SW480 (cell line): ENCODE measurements at places on chromosomes 16 and 17.

DNA sequence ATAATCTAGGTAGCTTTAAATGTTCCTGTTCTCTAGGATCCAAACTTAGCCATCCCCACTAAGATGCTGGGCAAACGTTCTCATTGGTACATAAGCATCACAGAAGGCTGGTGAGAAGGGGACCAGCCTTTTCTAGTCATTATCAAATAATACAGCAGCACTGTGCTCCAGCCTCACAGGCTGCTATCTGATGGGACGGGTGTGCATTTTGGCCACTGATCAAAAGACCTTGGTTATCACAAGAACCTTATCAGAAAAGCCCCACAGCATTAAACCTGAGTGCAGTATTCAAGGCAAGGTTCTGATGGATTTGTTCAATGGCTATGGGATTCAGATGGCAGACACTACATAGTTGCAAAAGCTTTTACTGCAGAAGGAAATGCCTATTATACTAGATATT, 19.1 kb upstream of the KPNB1 start:
- no peak for DNase-seq

- no peak for DNase-seq
Observed at GRCh38 chr17:40552806-40553693, 12.2 kb downstream of the CCR7 start.

DNA sequence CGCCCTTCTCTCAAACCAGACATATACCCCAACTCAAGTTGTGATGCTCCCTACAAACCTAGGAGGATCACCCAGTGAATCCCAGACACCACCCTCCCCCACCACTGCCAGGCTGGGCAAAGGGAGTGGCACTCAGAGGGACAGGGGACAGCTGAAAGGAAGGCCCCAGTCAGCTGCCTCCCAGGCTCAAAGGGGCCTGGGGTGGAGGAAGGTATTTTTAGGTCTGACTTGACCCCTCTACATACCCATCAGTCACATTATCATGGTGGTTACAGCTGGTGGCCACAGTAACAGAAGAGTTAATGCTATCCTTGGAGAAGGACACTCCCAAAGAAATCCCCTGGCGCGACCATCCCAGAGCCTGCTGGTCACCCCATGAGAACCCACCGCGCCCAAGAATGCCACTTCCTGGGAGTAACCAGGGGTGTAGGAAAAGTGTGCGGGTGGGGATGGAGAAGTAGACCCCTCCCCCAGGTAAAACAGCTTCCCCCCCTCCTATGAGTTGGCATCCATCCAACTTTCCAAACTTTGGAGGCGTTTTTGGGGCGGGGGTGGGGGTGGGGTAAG, 1.1 kb downstream of the CACNB1 start:
- DNase-seq, result no peak

- DNase-seq, result no peak
Observed at GRCh38 chr16:12021578-12022253, 45.2 kb downstream of the SNX29 start.

DNA sequence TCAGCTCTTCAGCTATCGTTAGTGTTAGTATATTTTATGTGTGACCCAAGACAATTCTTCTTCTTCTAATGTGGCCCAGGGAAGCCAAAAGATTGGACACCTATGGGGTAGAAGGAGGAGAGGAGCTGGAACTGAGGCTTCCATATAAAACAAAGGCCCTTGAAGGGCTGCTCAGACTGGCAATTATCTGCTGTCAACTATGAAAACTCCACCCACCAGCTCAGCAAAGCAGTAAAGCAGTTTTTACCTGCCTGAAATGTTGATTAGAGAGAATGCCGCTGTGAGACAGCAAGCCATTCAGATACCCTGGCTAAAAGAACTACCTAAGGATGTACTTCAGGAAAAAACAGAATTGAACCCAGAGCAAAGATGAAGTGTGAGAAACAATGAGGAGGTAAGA, 45.9 kb upstream of the GNAO1 start:
- DNase-seq, result no peak

GRCh38 chr17:29949696-29950095, 8.3 kb downstream of the EFCAB5 start:
- DNase-seq, result no peak

- no peak for DNase-seq
Observed at GRCh38 chr17:59778996-59779395, 71.5 kb downstream of the VMP1 start.

DNA sequence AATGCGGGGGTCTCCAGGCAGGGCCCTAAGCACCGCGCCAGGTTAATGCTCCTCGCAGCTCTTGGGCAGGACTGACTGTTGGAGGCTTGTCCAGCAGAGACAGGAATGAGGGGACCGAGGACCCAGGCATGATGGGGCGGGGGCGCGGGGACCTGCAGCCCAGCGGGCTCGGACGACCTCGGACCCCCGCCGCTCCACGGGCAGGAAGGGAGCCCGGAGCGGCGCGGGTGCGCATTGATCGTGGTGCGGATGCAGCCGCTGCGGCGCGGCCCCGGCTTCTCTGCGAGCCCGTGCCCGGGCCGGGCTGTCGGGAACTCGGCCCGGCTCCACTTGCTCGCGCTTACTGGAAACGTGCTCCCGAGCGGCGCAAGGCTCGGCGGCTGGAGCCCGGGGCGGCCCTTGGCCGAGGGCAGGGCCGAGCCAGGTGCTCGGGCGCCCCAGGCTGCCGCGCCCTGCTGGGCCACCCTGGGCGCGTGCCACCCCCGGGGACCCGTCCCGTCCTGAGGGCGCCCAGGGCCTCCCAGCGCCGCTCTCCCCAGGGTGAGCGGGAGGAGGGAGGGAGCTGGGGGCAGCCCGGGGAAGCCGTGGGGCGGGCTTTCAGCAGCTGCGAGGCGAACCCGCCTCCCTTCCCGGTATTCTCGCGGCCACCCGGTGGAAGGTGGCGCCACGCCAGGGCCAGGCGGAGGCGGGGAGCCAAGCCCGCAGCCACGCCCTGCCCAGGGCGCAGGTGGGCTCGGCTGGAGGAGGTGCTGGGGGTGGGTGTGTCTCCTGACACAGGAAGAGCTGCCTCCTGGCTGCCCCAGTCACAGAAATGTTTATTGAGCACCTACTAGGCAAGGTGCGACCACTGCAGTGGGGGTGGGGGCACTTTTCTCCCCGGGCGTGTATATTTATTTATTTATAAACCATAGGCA, 45.9 kb downstream of the SOCS3 start:
- DNase-seq, result peak; percentile 92

- DNase-seq, result peak; percentile 69
Observed at GRCh38 chr16:57377080-57377841, 5.0 kb downstream of the CX3CL1 start.

DNA sequence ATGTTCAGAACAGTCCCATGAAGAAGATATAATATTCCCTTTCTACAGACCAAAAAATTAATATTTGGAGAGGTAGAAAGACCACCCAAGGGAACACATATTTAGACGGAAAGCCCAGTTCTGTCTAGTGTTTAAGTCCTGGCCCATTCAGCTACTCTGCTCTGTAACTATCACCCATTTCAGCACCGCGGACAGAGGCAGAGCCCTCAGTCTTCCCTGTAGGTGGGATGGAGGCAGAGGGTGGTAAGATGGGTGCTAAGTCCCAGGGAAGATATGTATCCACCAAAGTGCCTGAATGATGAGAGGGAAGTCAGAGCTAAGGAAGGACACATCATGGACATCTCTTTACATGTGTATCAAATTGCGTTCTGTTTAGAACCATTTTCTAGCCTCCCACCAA, 27.8 kb upstream of the C16orf78 start:
- no peak for DNase-seq

DNA sequence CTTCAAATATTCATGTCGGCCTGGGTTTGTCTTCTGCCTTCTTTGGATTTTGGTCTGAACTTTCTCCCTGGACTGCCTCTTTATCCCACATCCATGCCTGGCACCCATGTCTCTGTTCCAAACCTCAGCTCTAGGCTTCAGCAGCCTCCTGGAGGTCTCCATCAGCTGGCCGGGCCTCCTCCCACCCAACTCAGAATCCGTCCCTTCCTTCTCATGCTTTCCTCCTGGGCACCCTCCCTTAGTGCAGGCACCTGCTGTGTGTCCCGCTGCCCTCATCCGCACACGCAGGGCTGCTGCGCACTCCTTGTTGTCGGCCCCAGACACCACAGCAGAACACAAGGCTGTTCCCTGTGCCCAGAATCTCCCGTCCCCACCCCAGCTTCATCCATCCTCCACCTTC, 14.0 kb downstream of the LDHD start:
- no peak for DNase-seq

DNA sequence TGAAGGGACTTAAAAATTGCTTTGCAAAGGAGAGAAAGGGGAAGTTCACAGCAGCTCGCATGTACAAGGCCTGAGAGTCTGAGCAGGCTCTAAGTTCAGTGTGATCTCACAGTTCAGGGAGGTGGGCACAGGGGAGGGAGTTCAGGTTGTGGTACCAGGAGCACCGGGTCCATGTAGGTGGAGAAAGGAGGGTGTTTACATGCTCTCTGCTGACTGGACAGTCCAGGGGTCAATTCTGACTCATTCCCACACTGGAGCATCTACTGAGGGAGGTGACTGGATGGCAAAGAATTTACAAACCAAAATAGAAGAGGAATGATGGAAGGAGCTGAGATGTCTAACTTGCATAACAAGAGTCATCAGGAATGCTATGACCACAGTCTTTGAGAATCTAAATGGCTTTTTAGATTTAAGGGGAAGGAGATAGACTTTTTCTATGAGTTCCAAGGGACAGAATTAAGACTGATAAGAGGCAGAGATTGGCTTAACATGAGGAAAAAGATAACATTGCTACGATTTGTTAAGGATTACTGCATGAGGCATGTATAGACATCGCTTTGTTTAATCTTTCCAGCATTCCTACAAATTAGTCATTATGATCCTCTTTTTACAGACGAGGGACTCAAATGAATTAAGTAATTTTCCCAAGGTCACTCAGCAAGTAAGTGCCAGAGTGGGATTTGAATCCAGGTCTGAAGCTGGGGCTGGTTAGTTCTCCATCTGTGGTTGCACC, 29.9 kb downstream of the MIS12 start:
- peak; percentile 71 for DNase-seq

DNA sequence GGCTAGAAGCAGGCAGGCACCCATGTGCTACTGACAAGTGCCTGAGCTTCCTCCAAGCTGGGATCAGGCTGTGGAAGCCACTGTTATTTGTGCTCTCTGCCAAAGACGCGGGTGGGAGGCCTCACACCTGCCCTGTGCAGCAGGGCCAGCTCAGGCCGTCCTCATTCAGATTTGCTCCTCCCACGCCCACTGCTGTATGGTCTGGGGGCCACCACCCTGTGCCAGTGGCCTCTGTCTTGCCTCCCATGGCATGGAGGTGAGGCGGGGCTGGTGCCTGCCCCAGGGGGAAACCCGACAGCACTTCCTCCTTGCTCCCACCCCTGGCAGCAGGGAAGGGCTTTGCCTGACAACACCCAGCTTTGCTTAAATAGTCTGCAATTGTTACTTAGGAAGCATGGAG, 356.5 kb upstream of the CDH8 start:
- DNase-seq, result no peak

- DNase-seq, result no peak
Observed at GRCh38 chr17:78535273-78536197, 41.7 kb downstream of the DNAH17 start.

DNA sequence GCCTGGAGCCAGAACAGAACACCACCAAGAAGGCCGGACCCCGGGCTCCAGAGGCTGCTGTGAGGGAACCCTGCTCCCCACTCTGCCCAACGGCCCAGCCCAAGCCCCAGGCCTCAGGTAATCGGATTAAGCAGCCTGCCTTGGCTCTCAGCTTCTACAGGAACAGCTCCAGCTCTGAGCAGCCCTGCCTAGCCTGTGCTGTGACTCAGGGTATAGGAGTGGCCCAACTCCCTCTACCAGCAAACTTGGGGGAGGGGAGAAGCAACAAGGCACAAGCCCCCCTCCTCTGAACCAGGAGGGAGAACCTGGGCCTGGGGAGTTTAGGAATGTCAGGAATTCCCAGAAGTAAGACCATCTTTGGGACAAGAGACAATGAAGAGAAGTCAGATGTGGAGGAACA, 849 bp upstream of the SOX15 start:
- DNase-seq, result no peak

DNA sequence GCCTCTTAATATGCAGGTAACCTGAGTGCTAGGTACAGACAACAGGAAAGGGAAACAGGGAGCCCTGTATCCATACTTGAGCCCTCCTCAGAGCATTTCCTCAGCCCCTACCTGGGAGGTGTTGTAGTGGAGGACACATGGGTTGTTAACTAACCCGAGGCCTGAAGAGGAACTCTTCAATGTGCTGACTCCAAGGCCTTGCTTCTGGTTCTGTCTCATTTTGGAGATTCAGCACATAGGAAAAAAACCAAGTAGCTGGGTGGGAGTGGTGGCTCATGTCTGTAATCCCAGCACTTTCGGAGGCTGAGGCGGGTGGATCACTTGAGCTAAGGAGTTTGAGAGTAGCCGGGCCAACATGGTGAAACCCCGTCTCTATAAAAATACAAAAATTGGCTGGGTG, 24.8 kb downstream of the SNX11 start:
- DNase-seq, result no peak

DNA sequence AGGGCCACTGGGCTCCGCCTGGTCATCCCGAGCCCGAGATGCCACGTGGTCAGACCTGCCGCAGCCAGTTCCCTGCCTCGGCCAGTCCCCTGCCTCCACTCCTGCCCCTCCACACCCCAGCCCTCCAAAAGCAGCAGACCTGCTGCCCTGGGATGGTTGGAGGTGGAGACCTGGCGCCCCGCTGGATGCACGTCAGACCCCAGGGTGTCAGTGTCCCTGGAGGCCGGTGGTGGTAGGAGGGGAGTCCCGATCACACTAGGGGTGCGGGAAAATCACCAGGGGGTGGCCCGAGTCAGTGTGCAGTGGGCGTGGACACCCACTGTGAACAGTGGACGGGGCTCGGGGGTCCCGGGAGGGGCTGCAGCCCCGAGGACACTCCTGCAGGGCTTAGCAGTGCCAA, 26.9 kb downstream of the TPSG1 start:
- DNase-seq, result no peak

- DNase-seq, result no peak
Observed at GRCh38 chr17:59752446-59752845, 45.0 kb downstream of the VMP1 start.

GRCh38 chr16:50742576-50743200, 802 bp downstream of the CYLD start:
- peak; percentile 18 for DNase-seq

DNA sequence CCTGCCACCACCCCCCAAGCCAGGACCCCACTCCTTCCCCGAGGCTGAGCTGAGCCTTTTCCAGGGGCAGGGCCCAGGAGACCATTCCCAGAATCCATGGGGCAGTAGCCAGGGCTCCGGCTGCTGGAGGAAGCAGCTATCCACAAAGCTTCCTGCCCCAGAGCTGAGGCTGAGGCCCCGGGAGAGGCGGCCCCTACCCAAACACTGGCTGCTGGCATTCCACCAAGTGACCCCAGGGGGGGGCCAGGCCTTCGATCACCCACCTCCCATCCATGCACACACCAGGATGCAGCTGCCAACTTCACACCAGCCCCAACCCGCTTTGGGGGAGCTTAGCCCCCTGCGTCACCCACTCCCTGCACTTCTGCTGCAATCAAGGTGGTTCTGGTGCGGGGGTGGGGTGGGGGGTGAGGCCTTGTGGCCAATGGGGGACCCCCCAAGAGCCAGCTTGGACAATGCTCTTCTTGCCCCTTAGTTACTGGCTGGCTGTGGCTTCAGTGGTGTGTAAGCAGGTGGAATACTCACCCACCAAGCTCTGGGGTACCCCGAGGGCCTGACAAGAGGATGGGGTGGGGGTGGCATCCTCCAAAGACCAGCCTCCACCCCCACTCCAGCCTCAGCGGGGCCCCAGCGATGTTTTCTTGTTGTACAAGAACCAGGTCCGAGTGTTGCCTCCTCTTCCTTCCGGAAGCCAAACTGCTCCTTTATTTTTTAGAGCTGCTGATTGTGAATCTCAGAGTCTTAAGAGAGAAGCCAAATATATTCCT, 16.8 kb downstream of the MYBBP1A start:
- no peak for DNase-seq
